ENCODE measurements at places on chromosomes 6 and 20.

DNA sequence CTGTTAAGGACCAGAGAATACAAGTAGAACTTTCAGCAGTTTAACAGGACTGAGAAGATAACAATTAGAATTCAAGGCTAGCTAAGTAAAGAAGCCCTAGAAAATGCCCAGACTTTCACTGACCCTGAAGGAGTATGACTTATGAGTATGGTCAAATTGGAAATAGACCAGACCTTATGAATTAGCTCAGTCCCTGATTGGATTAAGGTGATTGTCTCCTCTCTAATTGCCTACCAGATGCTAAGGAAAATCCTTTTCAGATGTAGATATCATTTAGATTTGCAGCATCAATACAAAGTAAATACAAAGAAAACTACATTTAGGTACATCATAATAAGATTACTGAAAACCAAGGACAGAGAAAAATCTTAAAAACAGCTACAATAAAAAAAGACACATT is 58.9 kb downstream of the CNR1 start:
- DNase-seq, result no peak

DNA sequence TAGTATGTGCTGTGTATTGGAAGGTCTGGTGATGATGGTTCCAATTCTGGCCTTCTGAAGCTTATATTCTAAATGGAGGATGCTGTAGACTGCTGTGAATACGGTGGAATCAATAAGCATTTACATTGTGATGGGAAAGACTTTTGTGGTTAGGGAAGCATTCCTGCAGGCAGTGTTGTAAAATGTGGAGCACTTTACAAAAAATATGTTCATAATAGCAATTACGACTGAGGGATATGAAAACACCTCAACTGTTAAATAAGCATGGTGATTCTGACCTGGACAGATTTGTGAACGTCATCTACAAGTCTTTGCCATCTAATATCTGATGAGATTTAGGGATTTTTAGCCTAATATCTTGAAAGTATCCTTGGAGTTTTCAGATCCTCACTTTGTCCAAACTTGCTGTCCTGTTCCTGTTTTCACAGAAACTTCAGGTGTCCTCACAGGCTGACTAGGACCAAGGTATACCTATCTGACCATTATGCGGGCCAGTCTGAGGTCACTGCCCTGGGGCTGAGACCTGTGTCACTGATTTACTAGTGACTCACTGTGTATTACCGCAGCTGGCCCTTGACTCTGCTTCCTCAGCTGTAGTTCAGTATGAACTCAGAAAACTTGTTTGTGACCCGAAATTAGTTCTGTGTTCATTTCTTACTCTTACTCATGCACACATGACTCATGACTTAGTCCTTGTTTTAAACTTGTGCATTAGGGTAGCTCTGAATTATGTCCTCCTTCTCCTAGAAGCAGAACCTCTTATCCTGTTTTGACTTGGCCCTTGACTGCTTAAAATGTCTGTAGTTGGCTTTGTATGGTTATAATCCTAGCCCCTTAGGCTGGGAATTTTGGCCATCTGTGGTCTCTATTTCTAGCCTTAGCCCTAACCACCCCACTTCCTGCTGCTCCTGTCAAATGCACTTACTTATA is 343.0 kb downstream of the CDKAL1 start:
- DNase-seq, result no peak

GRCh38 chr6:66184091-66184490 is 477.1 kb upstream of the EYS start:
- no peak for DNase-seq

GRCh38 chr6:114108119-114109002 is 137.4 kb upstream of the HDAC2 start:
- peak; percentile 15 for DNase-seq

- no peak for DNase-seq
These were observed 373.5 kb downstream of the HTR1B start for GRCh38 chr6:77089776-77090175.

- DNase-seq, result no peak
These were observed 164.4 kb upstream of the QKI start for GRCh38 chr6:163250116-163250515.

DNA sequence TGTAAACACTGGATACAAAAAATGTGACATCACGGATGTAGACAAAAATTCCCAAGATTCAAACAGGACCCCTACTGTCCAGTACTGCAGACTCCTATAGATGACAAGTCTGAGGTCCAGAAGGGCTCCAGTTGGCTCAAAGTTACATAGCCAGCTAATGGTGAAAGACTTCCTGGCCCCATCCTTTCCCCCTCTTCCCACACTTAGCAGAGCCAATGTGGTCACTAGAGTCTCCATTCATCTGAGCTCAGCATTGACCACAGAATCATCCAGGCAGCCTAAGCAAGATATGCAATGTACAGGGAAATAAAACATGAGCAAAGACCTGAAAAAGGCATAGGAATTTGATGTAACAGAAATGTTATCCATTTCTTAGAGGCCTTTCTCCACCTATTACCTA is 180.5 kb downstream of the ADAT2 start:
- DNase-seq, result no peak

DNA sequence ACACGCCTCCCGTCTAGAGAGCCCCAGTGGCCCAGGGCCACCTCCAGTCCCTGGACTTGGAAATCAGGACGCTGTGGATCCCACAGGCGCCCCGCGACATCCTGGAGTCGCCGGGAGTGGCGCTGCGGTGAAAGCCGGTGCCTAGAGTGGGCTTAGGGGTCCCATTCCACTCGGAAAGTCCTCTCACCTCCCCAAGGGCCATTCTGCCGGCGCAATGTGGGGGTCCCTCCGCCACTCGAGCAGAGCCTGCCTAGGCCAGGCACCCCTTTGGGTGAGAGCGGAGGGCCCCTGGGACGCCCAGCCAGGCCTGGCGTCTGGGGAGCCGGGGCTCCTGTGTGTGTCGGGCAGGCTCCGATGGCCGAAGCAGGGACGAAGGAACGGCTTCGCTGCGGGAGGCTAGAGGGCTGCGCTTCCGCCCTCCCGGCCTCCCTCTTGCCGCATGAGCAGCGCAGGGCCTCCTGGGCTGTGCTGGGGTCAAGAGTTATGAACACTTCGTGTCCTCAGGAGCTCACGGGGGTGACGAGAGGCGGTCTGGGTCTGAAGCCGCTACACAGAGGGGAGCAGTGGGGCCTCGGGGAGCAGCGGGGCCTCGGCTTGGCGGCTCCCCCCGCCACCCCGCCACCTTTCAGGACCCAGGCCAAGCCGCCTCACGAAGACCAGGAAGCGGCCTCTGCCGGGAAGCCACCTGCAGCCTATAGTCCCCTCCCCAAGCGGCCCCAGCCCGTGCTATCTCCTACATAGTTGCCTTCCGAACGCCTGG is 13.6 kb downstream of the POU3F2 start:
- no peak for DNase-seq
